Activated CD4-positive, CD25-positive, alpha-beta regulatory T cell treated with anti-CD3 and anti-CD28 coated beads, Interleukin-2, amount 50 U/mL, for 72 hours (primary cell): ENCODE measurements at places on chromosomes 5 and 9.

DNA sequence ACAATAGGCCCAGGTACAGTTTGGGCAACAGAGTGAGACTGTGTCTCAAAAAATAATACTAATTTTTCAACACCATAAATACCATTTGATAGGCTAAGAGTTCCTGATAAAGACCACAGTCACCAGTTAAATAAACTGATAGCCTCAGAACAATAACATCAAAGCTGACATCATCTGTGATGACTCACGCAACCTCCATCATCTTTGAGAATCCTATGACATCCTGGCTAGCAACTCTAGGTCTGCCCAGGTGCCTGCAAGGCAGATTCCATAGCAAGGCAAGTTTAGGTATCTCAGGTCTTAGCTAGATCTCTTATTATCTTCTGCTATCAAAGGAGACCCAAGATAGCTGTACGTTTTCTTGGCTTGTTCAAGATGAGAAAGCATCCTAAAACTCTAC, 30.5 kb upstream of the UBAP2 start:
- DNase-seq, result no peak

DNA sequence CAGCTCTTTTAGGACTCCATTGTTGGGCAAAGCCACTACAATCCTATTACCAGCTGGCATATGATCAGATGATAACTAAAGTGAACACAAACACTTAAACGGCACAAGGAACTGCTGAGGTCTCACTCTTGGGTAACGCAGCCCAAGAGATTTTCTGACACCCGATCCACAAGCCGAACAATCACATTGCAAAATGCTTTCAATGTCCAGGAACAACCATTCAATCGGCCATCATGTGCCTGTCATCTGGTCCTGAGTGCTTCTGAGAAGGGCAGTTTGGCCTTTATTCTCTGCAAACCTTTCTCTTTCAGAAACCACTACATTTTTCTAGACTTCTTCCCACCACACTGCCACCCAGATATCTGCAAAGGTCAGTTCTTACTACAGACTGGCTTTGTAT, 283.1 kb downstream of the GLIS3 start:
- DNase-seq, result no peak

GRCh38 chr5:76908166-76908565, 44.7 kb upstream of the CRHBP start:
- no peak for DNase-seq

DNA sequence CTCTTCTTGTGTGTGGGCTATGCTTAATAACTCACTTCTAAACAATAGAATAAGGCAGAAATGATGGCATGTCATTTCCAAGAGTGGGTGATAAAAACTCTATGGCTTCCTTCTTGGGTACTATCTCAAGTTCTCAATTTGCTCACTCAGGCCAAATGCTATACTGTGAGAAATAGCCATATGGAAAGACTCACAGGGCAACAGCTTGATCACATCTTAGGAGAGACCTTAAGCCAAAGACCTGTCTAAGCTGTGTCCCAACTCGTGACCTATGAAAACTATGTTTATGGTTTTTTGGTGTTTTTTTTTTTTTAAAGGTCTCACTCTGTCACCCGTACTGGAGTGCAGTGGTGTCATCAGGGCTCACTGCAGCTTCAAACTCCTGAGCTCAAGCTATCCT, 2.1 kb upstream of the UIMC1 start:
- DNase-seq, result no peak

DNA sequence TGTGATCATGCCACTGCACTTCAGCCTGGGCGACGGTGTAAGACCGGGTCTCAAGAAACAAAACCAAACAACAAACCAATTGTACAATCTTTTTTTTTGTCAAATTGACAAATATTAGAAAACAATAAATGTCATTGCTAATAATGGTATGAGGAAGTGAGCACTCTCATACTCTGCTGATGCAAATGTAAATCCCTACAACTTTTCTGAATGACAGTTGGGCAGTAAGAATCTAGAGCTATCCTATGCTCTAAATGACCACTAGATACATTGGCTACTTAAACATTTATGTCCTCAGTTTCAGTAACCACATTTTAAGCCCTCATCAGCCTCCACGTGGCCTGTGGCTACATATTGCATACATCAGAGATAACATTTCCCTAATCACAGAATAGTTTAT, 256.2 kb downstream of the FER start:
- DNase-seq, result no peak

GRCh38 chr5:3251784-3252183, 343.8 kb upstream of the IRX1 start:
- no peak for DNase-seq

- DNase-seq, result no peak
These were observed 349.7 kb downstream of the ARRDC3 start for GRCh38 chr5:91033370-91033769.

DNA sequence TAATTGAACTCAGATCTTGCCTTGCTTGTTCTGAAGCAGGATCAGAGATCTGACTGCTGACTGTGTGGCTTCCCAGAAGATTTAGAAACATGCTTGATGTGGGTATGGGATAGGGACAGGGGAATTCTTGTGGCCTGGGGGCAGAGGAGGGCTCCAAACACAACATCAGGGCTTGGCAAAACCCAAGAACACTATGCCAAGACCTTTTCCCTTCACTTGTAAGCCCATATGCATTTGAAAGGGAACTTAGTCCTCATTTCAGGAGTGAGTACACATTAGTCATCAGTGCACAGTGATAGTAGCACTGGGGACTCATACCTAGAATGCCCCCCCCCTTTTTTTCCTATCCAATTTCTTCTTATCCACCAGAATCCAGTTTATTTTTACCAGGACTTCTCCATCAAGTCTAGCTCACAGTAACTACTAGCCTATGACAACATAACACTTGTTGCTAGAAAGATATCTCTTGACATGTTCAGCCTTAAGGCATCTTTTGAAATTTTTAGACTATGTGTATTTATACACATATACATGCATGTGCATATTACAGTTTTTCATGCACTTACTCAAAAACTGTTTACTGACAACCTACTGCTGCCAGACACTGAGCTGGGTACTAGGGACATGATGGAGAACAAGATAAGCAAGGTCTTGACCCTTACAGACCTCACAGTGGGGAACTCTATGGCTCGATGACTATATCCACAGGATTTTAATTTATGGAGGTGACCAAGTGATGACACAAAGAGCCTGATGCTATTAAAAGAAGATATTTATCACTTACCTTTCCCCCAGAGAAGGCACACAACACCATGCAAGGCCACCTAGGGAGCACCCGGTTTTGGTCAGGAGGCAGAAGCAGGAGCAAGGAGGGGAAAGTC, 158.3 kb upstream of the MAP3K1 start:
- DNase-seq, result no peak

DNA sequence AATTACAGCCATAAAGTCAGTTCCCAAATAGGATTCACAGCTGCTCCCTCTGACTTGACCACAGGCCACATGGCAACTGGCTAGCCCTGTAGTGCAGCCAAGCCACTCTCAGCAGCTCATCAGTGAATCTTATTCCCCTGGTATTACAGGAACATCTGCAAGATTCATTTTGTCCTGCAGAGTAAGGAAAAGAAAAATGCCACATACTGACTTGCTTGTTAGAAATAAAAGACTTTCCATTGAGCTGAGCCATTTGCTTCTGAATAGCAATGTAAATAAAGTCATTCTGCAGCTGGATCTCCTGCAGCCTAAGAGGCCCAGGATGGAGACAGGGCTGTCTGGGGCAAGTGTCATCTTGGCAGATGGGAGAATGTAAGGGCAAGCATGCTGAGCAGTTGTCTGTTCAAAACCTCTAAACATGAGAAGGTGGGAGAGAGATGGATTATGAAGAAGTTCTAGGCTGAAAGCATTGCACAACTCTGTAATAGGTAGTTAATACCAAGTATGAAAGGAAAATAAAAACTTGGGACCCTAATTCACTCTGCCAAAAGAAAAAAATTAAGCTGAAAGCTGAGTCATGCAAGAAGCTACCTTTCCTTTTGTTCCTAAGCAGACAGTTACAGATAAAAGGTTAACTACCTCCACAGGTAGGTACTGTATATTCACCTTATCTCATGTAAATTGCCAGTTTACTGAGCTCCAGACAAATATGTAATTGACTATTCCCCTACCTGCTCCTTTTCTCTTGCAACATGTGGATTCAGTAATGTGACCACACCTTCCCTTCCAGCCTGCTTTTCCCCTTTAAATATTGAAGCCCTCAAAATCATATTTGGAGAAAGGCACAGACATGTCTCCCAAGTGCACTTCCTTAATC, 244.4 kb upstream of the RAI14 start:
- DNase-seq, result no peak

DNA sequence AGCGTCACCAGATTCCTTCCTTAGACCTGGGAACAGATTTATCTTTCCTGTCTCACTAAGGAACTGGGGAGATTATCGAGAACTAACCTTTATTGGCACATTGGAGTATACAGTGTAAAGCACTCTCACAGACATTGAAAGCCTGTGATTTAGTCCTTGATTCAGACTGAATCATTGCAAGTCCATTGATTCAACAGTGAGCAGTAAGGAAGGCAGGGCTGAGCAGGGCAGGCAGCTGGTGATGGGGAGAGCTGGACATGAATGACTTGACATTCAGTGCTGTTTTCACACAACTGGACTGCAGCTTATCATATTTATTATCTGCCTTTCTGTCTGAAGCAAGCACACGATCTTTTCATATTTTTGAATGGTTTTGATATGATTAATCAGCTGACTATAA, 16.2 kb downstream of the ISOC1 start:
- no peak for DNase-seq

DNA sequence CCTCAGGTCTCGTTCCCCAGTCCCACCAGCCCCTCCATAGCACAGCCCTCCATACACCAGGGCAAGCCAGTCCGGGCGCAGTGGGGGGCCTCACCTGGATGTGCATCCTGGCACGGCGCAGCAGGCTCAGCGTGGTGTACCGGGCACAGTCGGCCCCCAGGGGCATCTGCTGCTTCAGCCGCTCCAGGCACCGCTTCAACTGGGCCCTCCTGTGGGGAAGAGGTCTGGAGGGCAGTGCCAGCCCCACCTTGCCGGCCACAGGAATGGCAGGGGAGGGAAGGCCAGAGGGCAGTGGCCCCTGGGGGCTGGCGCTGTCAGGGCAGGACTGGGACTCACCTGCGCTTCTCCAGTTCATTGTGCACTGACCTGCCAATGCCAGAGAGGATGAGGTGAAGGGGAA, 1.4 kb downstream of the MXD3 start:
- no peak for DNase-seq

GRCh38 chr5:33462456-33462855, 21.7 kb downstream of the TARS1 start:
- DNase-seq, result no peak

DNA sequence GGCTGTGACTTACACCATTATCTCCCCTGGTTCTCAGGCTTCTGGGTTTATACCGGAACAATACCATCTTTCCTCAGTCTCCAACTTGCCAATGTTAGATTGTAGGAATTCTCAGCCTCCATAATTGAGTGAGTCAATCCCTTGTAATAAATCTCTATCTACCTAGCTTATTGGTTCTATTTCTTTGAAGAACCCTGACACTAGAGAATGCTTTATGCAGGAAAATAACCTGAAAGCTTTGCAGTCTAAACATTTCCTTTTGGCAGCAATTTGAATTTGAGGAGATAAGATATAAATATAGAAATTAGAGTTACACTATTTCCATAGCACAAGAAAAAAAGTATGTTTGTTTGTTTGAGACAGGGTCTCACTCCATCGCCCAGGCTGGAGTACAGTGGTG, 278.1 kb upstream of the CDH18 start:
- DNase-seq, result no peak

GRCh38 chr9:36551129-36551528, 21.6 kb upstream of the MELK start:
- DNase-seq, result no peak

- no peak for DNase-seq
These were observed 2.9 kb downstream of the FREM1 start for GRCh38 chr9:14907360-14907685.

DNA sequence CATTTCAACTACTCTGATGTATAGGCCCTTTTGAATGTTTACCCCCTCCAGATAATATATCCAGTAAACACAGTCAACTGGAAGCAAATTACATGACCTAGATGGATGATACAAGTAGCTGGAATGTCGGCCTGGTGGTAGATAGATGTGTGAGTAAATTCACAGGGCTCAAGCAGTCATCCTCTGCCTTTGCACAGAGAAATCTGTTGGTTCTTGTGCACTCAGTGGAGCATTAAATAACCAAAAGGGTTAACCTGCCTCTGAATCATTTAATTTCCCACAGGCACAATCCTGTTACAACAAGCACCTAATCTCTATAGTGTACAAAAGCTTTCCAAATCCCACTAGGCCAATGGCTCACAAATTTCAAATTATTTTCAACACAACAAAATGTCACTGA, 668.3 kb downstream of the DNAH5 start:
- no peak for DNase-seq

DNA sequence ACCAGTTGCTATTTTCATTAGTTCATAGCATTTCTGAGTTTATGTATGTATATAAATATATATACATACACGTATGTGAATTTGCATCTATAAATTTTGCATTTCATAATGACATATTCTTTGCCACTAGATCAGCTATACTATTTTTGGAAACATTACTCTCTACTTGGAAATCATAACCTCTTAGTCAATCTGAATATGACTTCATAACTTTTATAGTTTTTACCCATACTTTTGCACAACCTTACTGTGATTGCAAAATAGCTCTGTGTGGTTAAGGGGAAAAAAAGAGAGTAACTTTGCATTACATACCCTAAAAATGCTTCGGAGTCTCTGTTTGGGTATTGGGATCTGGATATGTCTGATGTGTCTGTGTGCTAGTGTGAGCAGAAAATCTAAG, 44.9 kb upstream of the ADAMTSL1 start:
- no peak for DNase-seq

- DNase-seq, result no peak
These were observed 151.5 kb upstream of the NR3C1 start for GRCh38 chr5:143554918-143555477.
